ENCODE measurements at places on chromosomes 12 and 14.

GRCh38 chr12:109234012-109234411, 75.1 kb downstream of the FOXN4 start:
- DNase-seq = no peak

DNA sequence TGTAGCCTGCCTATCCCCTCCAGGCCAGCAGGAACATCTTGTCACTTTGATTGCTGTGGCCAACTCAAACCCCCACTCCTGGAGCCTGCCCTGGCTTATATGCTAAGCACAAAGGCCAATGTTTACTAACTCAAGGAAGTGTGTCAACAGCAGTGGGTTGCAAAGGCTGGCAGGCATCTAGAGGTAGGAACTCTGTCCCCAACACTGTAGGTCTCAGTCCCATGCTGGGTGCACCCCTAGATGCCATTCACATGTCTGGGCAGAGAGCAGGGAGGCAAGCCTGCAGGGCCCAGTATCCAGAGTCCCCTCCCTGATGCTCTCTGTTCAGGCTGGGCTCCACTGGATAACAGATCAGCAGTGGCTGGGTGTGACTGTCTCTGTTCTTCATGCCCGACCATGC, 1.6 kb upstream of the HPD start:
- DNase-seq = no peak

GRCh38 chr12:107884769-107885694, 110.5 kb downstream of the ASCL4 start:
- DNase-seq = no peak

DNA sequence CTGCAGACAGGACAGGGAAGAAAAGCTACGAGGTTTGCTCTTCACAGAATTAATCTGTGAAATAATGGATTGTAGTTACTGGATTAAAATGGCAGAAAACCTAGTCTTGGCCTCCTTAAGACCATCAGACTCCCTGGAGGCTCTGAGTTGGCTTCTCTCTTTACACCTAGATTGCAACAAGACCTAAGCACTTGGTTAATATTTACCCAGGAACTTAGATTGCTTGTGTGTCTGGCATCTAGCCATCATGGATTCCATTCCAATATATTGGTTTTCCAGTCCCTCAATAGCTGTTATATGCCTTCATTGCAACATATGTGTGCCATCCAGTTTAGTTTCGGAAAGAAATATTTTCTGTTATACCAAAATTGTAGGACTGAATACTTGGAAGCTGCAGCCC, 1.9 kb upstream of the GTF2A1 start:
- DNase-seq = no peak

DNA sequence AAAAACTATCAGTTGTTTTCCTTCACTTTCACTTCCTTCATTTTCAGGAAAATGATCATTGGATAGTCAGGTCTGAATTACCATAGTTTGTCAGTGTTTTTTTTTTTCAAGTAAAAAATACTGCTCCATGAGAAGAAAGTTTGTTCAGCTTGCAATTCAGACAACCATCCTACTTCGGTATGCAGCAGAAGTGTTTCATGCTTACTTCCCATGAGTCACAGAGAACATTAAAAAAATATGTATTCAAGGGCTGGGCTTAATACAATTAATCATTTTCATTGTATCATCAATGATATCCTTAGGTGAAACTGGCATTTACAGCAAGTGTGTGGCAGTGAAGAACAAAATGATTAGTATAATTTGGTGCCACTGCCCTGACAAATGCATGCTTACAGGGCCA, 21.6 kb downstream of the PYM1 start:
- no peak for DNase-seq

Data from activated T-cell treated with anti-CD3 and anti-CD28 coated beads for 4 hours (primary cell).